CD4-positive, alpha-beta T cell treated with Interleukin-4 for 4 hours (primary cell): ENCODE measurements at places on chromosomes 16 and 17.

DNA sequence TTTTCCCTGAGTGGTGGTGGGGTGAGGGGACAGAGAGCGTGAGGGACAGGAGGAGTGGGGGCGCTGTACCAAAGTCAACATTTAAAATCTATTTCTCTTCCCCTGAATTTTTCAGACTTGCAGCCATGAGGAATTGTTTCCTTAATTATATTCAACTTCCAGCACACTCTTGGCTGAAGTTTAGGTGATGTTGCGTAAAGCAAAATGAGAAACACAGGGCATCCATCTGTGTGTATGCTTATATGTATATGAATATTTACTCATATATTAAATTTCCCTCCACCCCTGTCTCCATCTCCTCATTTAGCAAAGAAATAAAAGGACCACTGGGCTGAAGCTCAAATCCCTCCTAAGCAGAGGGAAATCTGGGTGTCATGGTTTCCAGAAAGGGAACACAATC, 218.1 kb downstream of the XYLT1 start:
- DNase-seq, result no peak

DNA sequence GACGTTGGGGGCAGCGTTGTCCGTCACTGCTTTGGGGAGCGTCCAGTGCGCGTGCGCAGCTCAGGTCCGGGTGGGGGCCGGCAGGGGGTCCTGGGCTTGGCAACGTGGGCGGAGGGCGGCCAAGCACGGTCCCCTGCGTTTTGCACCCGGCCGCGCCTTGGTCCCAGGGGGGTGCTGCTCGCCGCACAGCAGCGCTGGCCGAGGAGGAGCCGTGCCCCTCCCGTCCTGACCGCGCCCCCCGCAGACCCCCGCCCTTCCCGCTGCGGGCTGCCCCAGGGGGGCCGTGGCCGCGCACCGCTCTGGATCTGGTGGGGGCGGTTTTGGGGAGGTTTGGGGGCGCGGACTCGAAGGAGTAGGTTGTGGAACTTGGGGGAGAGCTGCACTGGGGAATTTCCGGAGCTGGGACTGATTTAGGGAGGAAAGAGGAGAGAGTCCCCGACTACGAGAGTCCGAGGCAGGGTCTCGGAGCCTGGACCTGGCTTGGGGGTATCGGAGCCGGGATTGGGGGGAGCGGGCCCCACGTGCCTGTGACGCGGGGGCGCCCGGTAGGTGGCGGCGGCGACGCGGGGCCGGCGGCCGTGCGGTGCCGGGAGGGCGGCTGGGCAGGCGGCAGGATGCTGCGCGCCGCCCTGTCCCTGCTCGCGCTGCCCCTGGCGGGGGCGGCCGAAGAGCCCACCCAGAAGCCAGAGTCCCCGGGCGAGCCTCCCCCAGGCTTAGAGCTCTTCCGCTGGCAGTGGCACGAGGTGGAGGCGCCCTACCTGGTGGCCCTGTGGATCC, at the start of gene SLC9A5:
TSS of gene SLC9A5 (plus strand) at position 579 of the 777 bp plus-strand sequence. CDS start at position 615, 36 bp downstream.
- no peak for DNase-seq

- no peak for DNase-seq
These were observed 20.3 kb downstream of the ADCY7 start for GRCh38 chr16:50286681-50287080.

- DNase-seq, result no peak
These were observed 24.8 kb downstream of the TMC7 start for GRCh38 chr16:19008245-19009169.

- DNase-seq, result peak; percentile 71
These were observed 38.0 kb upstream of the CPHXL start for GRCh38 chr16:75764154-75764768.

DNA sequence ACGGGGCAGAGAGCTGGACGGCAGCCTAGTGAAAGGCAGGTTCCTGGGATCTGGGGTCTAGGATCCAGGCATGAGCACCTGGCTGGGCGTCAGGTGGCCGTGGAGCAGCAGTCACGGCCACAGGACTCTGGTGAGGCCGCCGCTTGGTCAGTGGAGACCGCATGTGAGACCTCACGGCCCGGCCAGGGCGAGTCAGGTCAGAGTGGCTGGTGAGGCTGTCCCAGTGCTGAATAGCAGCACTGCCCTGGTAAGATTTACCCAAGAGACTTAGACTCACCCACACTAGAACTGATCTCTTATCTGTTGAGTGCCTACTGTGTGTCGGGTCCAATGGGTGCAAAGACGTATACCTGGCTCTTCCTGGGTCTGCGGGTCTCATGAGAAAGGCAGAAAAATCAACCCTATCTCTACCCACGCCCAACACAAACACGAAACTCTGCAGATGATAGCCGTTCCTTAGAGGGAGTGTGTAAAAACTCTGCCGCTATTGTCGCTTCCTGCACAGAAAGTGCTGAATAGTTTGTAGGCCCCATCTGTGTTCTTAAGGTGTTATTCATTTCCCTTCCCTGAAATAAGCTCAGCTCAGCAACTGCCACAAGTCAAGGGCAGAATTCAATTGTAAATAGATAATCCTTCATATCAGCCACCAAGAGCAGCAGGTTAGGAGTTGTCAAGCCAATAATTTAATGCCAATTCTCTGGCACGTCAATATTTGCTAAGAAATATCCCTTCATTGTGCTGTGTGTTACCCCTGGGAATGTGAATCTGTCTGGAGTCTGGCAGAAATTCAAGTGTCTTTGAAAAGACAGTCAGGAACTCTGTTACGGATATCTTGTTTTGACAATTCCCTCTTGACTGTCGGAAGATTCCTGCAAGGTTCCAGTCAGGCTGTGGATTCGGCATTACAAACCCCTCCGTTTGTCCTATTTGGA, 240.0 kb downstream of the NTN1 start:
- no peak for DNase-seq

DNA sequence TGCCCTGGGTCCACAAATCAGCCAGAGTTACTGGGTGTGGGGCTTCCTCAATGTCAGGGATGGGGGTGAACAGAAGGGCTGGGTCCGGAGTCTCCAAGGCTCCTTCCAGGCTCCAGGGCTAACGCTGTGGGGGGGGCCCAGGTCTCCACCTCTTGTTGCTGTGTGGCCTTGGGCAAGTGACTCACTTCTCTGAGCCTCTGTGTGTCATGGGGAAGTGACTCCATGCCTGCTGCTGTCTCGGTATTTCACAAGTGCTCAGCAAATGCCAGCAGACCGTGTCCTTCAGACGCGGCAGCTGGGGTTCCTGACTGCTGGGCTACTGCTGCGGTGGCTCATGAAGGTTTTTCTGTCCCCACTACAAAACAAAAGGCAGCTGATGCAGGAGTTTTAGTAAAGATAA, 26.6 kb downstream of the JPH3 start:
- no peak for DNase-seq

DNA sequence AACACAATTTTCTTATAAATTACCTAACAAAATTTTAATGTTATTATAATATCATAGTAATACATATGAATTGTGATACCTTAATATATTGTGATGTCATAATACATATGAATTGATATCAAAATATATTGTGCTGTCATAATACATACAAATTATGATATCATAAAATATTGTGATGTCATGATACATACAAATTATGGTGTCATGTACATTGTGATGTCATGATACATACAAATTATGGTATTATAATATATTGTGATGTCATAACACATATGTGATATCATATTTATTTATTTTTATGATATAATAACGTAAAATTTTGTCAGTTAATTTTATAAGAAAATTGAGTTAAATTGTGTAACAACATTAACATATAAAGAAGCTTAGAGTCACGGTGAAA, 1927.2 kb downstream of the TP53TG3F start:
- DNase-seq, result no peak

GRCh38 chr17:44770166-44770925, 11.6 kb downstream of the ADAM11 start:
- no peak for DNase-seq

DNA sequence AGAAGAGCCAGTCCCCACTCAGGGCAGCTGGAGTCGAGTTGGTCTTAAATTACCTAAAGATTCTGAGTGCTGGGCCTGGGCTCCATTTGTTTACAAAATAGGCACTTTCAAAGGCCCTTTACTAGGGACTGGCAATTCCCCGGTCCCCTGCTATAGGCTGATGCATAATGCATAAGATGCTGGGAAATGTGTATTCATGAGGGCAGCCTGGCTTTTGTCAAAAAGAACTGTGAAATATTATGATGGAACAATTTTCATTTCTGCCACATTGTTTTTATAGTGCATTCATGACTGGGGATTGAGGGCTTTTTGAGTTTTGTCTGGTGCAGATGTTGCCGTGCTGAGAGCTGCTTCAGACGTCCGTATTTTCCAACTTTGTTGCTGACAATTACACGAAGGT, 617.0 kb upstream of the CDH5 start:
- no peak for DNase-seq
